ENCODE measurements at places on chromosomes 3 and 15.

DNA sequence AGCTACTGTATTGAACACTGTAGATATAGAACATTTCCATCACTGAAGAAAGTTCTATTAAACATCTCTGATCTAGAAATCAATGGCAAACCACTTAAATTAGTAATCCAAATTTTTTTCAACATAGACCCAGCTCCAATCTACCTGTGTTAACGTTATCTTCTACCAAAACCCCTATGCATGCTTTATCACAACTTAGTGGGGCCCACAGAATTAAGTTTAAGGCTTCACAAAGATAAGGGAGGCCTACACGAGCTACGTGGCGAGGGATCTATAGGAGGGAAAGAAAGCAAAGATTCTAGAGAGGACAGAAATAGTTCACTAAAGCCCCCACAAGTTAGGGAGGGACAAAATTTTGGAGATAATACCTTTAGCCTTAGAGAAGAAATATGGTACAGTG, 116.1 kb downstream of the TFDP2 start:
- DNase-seq, result no peak

DNA sequence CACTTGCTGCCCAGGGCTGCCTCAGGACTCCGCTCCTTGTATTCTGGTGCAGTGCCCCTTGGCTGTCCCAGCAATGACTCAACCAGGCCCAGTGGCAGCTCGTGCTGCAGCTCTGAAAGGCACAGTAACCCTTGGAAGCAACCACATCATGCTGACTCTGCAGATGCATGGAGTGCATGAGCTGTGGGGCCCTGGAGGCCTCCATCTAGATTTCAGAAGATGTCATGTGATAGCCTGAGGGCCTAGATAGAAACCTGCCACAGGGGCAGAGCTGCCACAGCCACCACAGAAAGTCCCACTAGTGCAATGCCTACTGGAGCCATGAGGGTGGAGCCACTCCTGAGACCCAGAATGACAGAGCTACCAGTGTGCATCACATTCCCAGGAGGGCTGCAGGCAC, 117.1 kb upstream of the SMAD3 start:
- DNase-seq, result no peak

- DNase-seq, result no peak
Observed at GRCh38 chr15:66897971-66898370, 167.4 kb upstream of the SMAD3 start.

DNA sequence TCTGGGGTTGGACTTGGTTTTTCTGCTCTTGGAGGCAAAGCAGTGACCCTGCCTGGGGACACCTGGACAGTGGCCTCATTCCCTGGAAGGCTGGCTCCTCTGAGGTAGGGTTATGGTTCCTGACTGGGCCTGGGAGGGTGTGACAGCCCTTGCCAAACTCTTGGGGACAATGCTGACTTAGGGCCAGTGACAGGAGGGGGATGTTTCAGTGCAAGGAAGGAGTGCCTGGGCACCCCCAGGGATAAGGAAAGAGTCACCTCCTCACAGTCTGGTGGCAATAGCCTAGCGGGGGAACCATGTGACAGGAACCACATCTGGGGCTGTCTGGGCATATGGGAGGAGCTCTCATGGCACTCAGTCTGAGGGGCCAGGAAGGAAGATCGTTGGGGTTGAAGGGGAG, 91.8 kb downstream of the ABHD5 start:
- DNase-seq, result no peak

DNA sequence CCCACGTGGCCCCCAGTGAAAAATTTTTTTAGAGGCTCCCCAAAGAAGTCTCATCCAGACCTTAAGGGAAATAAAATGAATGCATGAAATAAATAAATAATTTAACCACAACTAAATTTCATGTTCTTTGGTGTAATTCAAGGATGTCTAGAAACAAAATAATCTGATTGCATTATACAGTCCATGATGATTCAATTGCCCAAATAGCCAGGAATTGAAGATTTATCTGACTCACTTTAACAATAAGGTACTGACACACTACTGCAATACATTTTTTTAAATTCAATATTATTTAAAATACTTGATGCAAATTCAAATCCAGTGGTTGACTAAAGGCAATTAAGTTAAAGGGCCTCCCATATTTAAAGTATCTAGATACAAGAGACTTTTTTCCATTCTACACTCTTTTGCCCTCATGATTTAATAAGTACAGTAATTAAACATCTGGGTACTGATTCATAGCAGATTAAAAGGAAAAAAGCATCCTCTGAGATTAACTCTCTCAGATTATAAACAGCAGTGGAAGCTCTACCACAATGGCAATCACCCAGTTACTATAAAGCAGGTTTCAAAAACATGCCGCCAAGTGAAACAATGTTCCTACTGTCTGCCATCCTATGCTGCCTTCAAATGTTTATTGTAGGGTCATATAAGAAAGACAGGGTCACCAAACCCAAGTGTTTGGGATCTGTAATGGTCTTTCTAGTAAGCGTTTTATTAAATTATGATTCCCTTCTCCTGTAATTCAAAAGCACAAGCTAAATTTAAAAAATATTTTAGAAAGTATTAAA, 9.9 kb downstream of the UQCC5 start:
- DNase-seq, result no peak

- no peak for DNase-seq
Observed at GRCh38 chr3:8665407-8665896, 20.9 kb upstream of the SSUH2 start.

GRCh38 chr3:40083066-40083465, 226.4 kb upstream of the EIF1B start:
- no peak for DNase-seq

DNA sequence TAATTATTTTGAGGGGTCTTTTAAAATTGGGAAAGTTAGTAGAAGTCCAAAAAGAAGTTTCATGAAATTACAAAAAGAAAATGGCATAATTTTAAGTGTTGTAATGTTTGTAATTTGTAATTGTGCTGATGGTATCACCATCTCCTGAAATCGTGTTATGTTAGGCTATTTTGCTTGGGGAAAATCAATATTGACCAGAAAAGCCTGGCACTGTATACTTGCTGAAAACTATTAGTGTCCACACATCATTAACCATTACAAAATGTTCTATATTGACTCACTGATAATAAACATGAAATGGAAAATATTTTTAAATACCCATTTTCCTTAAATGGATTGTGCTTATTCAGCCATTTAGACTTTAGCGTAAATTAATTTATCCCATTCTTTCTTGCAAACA, 40.3 kb upstream of the ZBED2 start:
- no peak for DNase-seq

DNA sequence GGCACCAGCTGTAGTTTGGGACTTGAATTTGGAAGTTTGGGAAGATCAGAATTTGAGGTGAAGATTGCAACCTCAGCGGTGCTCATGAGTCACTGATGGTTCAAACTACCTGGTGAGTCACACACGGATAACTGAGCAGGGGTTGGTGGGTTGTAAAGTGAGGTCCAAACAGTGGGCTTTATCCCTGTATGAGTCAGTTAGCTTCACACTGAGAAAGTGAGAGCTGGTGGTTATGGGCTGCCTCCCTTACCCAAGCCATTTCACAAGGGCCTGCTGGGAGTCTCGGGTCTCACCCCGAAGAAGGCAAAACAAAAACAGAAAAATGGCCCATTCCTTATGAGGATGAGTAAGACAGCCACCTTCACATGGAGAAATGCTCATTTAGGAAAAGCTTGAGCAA, 77.0 kb downstream of the ITGA11 start:
- no peak for DNase-seq

- no peak for DNase-seq
Observed at GRCh38 chr15:89506026-89506686, 9.8 kb upstream of the RHCG start.

DNA sequence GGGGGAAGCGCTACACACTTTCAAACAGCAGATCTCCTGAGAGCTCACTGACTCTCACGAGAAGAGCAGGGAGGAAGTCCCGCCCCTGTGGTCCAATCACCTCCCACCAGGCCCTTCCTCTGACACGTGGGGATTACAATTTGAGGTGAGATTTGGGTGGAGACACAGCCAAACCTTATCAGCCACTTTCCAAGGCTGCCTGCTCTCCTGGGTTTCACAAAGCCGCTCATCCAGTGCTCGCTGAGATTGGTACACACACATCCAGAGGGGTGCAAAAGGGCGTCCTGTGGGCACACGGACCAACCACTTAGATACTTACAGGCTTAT, 23.1 kb downstream of the XXYLT1 start:
- no peak for DNase-seq

GRCh38 chr15:27867861-27868260, 231.3 kb downstream of the OCA2 start:
- DNase-seq, result no peak

GRCh38 chr3:181794011-181794790, 82.5 kb downstream of the SOX2 start:
- DNase-seq, result no peak

DNA sequence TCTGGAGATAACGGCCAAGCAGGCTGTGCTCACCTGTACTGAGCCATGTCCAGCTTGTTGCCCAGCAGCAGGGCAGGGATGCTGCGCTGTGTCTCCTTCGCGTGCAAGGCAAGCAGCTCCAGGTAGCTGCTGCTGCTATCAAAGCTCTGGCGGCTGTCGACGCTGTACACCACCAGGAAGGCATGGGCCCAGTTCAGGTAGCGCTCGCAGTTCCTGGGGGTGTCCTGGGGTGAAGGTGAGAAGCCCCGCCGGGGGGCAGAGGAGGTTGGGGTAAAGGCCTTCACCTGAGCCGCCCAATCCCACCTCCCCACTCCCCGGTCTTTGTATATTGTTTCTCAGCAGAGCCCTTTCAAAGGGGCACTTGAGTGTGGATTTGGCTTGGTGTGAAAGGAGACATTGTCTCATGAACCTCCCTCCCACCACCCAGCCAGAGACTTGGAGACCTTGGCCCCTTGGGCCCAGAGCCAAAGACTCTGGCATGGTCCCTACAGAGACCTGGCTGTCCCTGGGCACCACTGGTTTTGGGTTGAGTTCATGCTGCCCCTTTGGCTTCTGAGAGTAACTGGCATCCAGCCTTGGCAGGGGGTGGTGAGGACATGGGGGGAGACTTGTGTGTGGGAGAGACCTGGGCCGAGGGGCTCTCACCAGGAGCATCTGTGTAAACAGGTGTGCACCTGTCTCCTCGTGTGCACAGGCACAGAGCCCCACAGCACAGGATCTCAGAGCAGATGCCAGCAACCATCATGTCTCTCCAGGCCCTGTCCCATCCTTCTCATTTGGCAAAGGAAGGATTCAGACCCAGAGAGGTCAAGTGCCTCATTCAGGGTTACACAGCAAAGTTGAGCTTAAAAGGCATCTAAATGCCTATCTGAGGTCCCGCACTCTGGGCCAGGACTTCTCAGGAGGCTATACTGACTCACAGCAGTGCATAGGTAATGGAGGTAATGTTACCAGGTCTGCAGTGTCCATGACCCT, 9.1 kb downstream of the RASL12 start:
- no peak for DNase-seq

- DNase-seq, result no peak
Observed at GRCh38 chr15:58698887-58699641, 50.4 kb downstream of the ADAM10 start.

- no peak for DNase-seq
Observed at GRCh38 chr3:4033296-4033695, 234.1 kb downstream of the LRRN1 start.

- no peak for DNase-seq
Observed at GRCh38 chr15:82178061-82178460, 84.5 kb downstream of the EFL1 start.

Data from activated CD4-positive, alpha-beta T cell treated with anti-CD3 and anti-CD28 coated beads for 4 hours (primary cell).